Epithelial cell of alveolus of lung (primary cell): ENCODE measurements at places on chromosomes 5 and 9. TPM values are rescaled to one million over a fixed set of nuclear protein-coding genes. Genes with fewer than 3 reads are reported as not detected.

The MAMDC4 gene
- 0.91 and 2.2 TPM in 2 replicates for total RNA-seq

The CYLC2 gene
- total RNA-seq = not detected in 2 replicates

The HTR1A gene
- total RNA-seq = not detected in 2 replicates

The SEMA6A gene
- total RNA-seq = 0.78 and 3.4 TPM in 2 replicates

The WNK2 gene
- not detected in 2 replicates for total RNA-seq

The TSLP gene
- 0.80 and 5.8 TPM in 2 replicates for total RNA-seq

The SCGB3A2 gene
- total RNA-seq = not detected in 2 replicates

The LPAR1 gene
- total RNA-seq = 49.5 and 116 TPM in 2 replicates

The SLC12A7 gene
- total RNA-seq = 8.1 and 26.0 TPM in 2 replicates

The UHRF2 gene
- 20.8 and 31.2 TPM in 2 replicates for total RNA-seq

The TNFSF15 gene
- 0.08 and 3.4 TPM in 2 replicates for total RNA-seq

The PKD2L2 gene
- total RNA-seq = not detected in 2 replicates

The F2RL1 gene
- total RNA-seq = 13.0 and 125 TPM in 2 replicates

The GZMA gene
- total RNA-seq = not detected in 2 replicates

The EPB41L4A gene
- total RNA-seq = 0.32 and 1.6 TPM in 2 replicates

The NMUR2 gene
- total RNA-seq = 0.24 TPM in 1 of 2 replicates, not detected in the other

The HEMGN gene
- total RNA-seq = not detected in 2 replicates

The CCDC69 gene
- 3.5 and 13.6 TPM in 2 replicates for total RNA-seq

The PDCD1LG2 gene
- total RNA-seq = 4.7 TPM in 1 of 2 replicates, not detected in the other

The PALM2AKAP2 gene
- total RNA-seq = 11.9 and 16.3 TPM in 2 replicates

The SLC23A1 gene
- not detected in 2 replicates for total RNA-seq

The PCDHGB1 gene
- total RNA-seq = 0.39 and 2.2 TPM in 2 replicates

The CDH6 gene
- total RNA-seq = 3.4 and 12.3 TPM in 2 replicates

The GRAMD2B gene
- 3.9 and 12.7 TPM in 2 replicates for total RNA-seq

The ZFYVE16 gene
- total RNA-seq = 13.7 and 29.8 TPM in 2 replicates

The RANBP17 gene
- total RNA-seq = 4.4 and 5.1 TPM in 2 replicates

The GTF3C4 gene
- 11.4 and 16.4 TPM in 2 replicates for total RNA-seq

The HSPB3 gene
- 2.9 TPM in 1 of 2 replicates, not detected in the other for total RNA-seq

The DPYSL3 gene
- total RNA-seq = 22.3 and 151 TPM in 2 replicates

The TMC1 gene
- not detected in 2 replicates for total RNA-seq

The PTRH1 gene
- 15.8 and 34.5 TPM in 2 replicates for total RNA-seq

The LHX3 gene
- not detected in 2 replicates for total RNA-seq

The TPPP gene
- 0.24 TPM in 1 of 2 replicates, not detected in the other for total RNA-seq

The CRB2 gene
- total RNA-seq = not detected in 2 replicates

The DEPDC1B gene
- total RNA-seq = 7.1 and 10.0 TPM in 2 replicates

The ZNF608 gene
- 9.3 and 46.2 TPM in 2 replicates for total RNA-seq

The ZNF454 gene
- total RNA-seq = 1.2 and 6.2 TPM in 2 replicates

The SHC3 gene
- total RNA-seq = 3.5 and 6.5 TPM in 2 replicates

The SLC12A2 gene
- 10.3 and 11.6 TPM in 2 replicates for total RNA-seq

The TPD52L3 gene
- not detected in 2 replicates for total RNA-seq

The HAVCR2 gene
- total RNA-seq = 0.39 and 0.88 TPM in 2 replicates

The PTGER4 gene
- 6.5 and 28.3 TPM in 2 replicates for total RNA-seq

The CAVIN4 gene
- 0.65 and 1.9 TPM in 2 replicates for total RNA-seq

The RNF183 gene
- not detected in 2 replicates for total RNA-seq

The MZB1 gene
- total RNA-seq = not detected in 2 replicates

The SLC34A3 gene
- total RNA-seq = not detected in 2 replicates

The PCDHA4 gene
- 0.48 TPM in 1 of 2 replicates, not detected in the other for total RNA-seq

The SMIM33 gene
- total RNA-seq = not detected in 2 replicates

The CBY3 gene
- total RNA-seq = not detected in 2 replicates

The KCNN2 gene
- 0.26 and 0.96 TPM in 2 replicates for total RNA-seq

The SPAG8 gene
- total RNA-seq = 0.26 and 0.48 TPM in 2 replicates

The SELENOP gene
- 11.5 and 335 TPM in 2 replicates for total RNA-seq

The ADAMTS2 gene
- 29.2 and 83.8 TPM in 2 replicates for total RNA-seq

The LCN1 gene
- not detected in 2 replicates for total RNA-seq

The C5orf22 gene
- 22.9 and 28.9 TPM in 2 replicates for total RNA-seq

The ADRB2 gene
- total RNA-seq = 0.65 and 0.72 TPM in 2 replicates
